ENCODE measurements at places on chromosomes 2 and 18.
A peak's percentile ranks its signal among the peaks of the same experiment; 100 is the strongest.

DNA sequence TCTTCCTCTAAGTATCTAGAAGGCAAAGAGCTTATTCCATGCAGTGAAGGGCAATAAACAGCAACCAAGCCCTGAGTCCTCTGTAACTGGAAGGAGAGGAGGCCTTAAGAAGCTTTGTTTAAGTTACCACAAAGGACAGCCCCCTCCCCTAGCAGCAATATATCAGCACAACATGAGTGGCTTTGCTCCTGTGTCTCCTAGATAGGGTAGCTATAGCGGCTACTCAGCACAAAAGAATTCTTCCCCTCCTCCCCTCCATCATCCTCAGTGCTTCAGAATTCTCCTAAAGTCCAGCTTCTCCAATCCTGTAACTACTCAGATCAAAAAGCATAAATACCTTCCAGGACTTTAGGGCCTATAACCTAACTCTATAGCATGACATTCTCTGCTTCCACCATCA lies 16.5 kb downstream of the SUMO1 start:
- peak; percentile 53 for DNase-seq

DNA sequence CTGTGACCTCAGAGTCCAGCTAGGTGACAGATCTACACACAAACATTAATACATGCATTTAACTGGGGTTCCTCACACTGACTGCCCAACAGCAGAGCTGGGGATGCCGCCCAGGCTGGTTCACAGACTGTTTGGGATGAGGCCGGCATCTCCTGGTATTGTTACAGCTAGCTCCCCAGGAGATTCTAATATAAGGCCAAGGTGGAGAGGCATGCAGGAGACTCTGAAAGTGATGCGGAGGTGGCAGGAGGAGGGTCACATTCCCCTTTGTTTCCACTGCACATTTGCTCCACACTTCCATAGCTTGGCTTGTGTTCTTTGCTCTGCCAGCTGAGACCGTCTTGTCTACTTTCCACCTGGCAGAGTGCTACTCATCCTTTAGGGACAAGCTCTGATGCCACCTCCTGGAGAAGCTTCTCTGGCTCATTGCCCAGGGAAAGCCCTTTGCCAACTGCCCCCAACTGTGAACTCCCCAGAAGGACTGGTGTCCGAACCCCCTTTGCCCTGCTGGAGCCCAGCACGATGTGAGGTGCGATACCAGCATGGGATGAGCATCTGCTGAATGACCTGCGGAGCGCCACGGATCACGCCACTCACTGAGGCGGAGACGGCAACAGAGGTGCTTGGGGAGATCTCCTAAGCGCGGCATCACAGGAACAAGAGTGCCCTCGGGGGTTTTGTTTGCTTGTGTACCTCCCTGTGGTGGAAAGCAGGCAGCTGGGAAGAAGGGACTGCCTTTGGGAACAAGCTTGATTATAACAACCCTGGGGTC lies 88.8 kb downstream of the UXS1 start:
- DNase-seq, result no peak

- DNase-seq, result no peak
Observed at GRCh38 chr2:119862127-119862889, 102.6 kb downstream of the PTPN4 start.

GRCh38 chr18:24885276-24885675 lies 424.8 kb downstream of the HRH4 start:
- no peak for DNase-seq

Data from astrocyte (in vitro differentiated cells and primary cell).